Left lobe of liver (tissue), 2 donors: ENCODE measurements at places on chromosomes 6 and 20. TPM values are rescaled to one million over a fixed set of nuclear protein-coding genes. Genes with fewer than 3 reads are reported as not detected.

DNA sequence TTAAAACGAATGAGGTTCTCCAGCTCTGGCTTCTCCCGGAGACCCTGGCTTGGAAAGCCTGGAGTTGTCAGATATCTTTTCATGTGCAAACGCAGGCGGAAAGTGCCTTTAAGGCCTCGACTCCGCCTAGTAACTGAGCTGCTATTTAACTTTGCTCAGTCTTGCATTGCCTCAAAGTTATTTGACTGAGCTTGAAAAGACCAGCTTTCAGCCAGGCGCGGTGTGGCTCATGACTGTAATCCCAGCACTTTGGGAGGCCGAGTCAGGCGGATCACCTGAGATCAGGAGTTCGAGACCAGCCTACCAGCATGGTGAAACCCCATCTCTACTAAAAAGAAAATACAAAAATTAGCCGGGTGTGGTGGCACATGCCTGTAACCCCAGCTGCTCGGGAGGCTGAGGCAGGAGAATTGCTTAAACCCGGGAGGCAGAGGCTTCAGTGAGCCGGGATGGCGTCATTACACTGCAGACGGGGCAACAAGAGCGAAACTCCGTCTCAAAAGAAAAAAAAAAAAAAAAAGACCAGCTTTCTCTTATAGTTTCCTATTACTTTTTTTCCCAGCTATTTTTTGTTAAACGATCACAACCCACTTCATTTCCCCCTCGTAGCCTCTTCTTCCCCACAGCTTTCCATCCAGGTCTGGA is 1.9 kb downstream of the GCNT2 start:
- no peak for DNase-seq

GRCh38 chr6:44624226-44624625 is 236.7 kb downstream of the CDC5L start:
- no peak for DNase-seq

GRCh38 chr6:122673343-122673961 is 63.2 kb downstream of the PKIB start:
- no peak for DNase-seq

- DNase-seq = no peak
These were observed 80.4 kb downstream of the SULF2 start for GRCh38 chr20:47704746-47705496.

- no peak for DNase-seq
These were observed 227.6 kb downstream of the ALDH8A1 start for GRCh38 chr6:134722200-134722870.

DNA sequence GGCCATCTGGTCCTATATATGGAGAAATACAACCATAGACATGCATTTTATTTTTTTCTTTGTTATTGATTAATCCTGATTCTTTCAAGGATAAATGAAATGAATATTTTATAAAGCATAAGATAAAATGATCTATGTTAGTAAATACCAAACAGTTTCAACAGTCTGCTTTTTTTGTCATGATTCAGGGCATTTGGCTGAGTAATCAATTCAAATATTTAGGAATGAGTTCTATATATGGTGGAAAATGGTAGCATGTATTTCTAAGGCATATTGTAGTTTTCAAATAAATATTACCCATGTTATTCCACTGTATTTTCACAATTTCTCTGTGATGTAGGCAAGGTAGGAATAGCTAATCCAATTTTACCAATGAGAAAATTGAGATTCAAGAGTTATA is 287.5 kb upstream of the FKBP1C start:
- no peak for DNase-seq

The PRR18 gene
- total RNA-seq = 2.0 TPM

DNA sequence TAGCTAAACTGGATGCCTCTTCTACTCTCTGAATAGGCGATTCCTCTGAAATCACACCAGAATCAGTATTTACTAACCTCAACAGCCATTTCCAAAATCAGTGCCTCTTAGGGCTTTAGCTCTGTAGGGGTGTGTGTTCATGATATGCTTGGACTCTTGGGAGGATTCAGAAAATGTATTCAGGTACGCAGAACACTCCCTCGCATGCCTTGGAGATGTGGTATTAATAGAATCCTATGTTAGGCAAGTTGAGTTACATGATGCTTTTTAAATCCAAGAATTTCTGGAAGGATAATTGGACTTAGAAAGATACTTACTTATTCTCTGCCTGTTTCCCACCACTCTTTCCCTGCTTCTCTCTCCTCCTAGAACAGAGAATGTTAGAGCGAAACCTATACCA is 31.8 kb upstream of the PBOV1 start:
- DNase-seq = no peak

GRCh38 chr6:75180864-75181263 is 25.0 kb downstream of the COL12A1 start:
- no peak for DNase-seq

GRCh38 chr6:16136621-16137450 is 8.0 kb downstream of the MYLIP start:
- DNase-seq = no peak
